Activated CD8-positive, alpha-beta T cell treated with anti-CD3 and anti-CD28 coated beads for 36 hours (primary cell): ENCODE measurements at places on chromosomes 5 and 9. TPM values are rescaled to one million over a fixed set of nuclear protein-coding genes. Genes with fewer than 3 reads are reported as not detected.

Gene SHOC1
- total RNA-seq = not detected

Gene TXNDC8
- total RNA-seq = not detected

Gene SPATA31C1
- total RNA-seq = not detected

Gene GPR107
- total RNA-seq = 19.0 TPM

Gene PCDHGA6
- total RNA-seq = not detected

Gene BTNL8
- total RNA-seq = not detected

Gene ORM2
- not detected for total RNA-seq

Gene GCNT4
- total RNA-seq = 2.1 TPM

Gene LHX2
- total RNA-seq = not detected

Gene TICAM2
- total RNA-seq = 0.96 TPM

Gene FLT4
- 3.3 TPM for total RNA-seq

- no peak overlapping the region for H3K4me3 ChIP-seq
- H3K4me1 ChIP-seq = no peaks in the 10 kb centered on the region
- no peaks in the 10 kb centered on the region for H3K27me3 ChIP-seq
- H3K27ac ChIP-seq = no peak overlapping the region
These were observed 365.7 kb downstream of the SPATA31D1 start for GRCh38 chr9:82354279-82354659.

GRCh38 chr9:37531699-37532098 lies 44.5 kb downstream of the FBXO10 start:
- peaks cover 13% of the 10 kb centered on the region for H3K4me1 ChIP-seq
- peaks cover 6% of the 10 kb centered on the region for H3K36me3 ChIP-seq
- H3K27me3 ChIP-seq = no peaks in the 10 kb centered on the region
- DNase-seq = peak; percentile 19

- H3K27me3 ChIP-seq = no peaks in the 10 kb centered on the region
- peaks cover 44% of the 10 kb centered on the region for H3K4me1 ChIP-seq
- no peak overlapping the region for H3K27ac ChIP-seq
- H3K4me3 ChIP-seq = no peak overlapping the region
These were observed 1.6 kb upstream of the OXCT1 start for GRCh38 chr5:41871852-41872251.

- peaks cover 11% of the 10 kb centered on the region for H3K36me3 ChIP-seq
- peak overlapping the region; percentile 35 for H3K4me3 ChIP-seq
- H3K4me1 ChIP-seq = peaks cover 59% of the 10 kb centered on the region
- H3K27me3 ChIP-seq = no peaks in the 10 kb centered on the region
- peak; percentile 41 for DNase-seq
- H3K27ac ChIP-seq = peak overlapping the region; percentile 79
These were observed 572.6 kb upstream of the CLINT1 start for GRCh38 chr5:158431369-158432029.

- H3K27ac ChIP-seq = no peak overlapping the region
- H3K4me3 ChIP-seq = no peak overlapping the region
- no peaks in the 10 kb centered on the region for H3K36me3 ChIP-seq
These were observed 408.7 kb upstream of the PIK3R1 start for GRCh38 chr5:67806654-67807438.

DNA sequence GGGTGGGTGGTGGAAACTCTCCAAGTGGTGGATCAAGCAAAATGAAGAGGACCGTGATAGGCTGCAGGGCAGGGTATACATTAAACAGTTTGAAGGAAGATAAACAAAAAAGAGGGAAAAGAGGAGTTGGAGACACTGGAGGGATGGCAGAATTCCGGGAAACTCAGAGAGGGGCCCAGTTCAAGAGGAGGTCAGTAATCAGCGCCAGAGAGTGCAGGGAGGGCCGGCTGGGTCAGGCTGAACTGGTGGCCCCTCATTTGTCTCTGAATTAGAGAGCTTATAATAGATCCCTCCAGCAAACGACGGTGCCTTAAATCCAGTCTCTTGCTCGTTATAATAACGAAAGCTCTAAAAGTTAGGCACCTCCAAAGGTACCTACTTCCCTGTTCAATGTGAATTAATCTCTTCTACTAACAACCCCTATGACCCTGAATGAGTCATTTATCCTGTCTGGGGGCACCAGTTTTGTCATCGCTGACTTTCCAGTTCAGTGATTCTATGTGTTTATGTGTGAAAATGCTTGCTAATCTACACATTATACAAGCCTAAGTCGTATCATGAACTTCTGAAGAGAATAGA lies 2.4 kb upstream of the ZSWIM6 start:
- peaks cover 41% of the 10 kb centered on the region for H3K4me1 ChIP-seq
- H3K36me3 ChIP-seq = peaks cover 1% of the 10 kb centered on the region
- peak; percentile 63 for DNase-seq
- peaks cover 14% of the 10 kb centered on the region for H3K27me3 ChIP-seq
- H3K27ac ChIP-seq = no peak overlapping the region
- peak overlapping the region; percentile 58 for H3K4me3 ChIP-seq

DNA sequence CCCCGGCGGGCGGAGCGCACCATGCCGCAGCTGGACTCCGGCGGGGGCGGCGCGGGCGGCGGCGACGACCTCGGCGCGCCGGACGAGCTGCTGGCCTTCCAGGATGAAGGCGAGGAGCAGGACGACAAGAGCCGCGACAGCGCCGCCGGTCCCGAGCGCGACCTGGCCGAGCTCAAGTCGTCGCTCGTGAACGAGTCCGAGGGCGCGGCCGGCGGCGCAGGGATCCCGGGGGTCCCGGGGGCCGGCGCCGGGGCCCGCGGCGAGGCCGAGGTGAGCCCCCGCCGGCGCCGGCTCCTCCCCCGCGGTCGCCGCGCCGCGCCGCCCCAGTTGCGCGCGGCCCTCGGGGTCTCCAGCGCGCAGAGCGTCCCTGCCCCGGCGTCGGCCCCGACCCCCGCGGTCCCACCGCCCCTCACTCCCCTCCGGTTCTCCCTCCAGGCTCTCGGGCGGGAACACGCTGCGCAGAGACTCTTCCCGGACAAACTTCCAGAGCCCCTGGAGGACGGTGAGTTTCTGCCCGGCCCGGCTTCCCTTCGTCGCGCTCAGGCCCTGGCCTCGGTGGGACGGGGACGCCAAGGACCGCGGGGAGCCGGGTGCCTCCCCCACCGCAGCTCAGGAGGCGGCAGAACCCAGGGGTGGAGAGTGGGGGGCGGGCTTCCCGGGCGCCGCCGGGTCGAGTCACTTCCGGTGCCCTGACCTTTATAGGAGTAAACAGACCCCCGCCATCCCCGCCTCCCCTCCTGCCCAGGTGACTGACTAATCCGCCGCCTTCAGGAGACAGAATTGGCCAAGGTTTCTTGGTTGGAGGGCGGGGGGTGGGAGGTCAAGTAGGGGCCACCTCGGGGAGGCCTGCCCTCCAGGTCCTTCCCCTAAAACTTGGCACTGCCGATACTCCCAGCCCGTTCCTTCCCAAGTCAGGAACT lies 665 bp downstream of the TCF7 start:
- H3K27ac ChIP-seq = peak overlapping the region; percentile 72
- peak; percentile 95 for DNase-seq
- no peaks in the 10 kb centered on the region for H3K27me3 ChIP-seq
- H3K4me3 ChIP-seq = peak overlapping the region; percentile 66
- H3K4me1 ChIP-seq = peaks cover 75% of the 10 kb centered on the region

GRCh38 chr5:1950708-1951103 lies 68.0 kb upstream of the IRX4 start:
- peaks cover 22% of the 10 kb centered on the region for H3K27me3 ChIP-seq
- H3K4me1 ChIP-seq = no peaks in the 10 kb centered on the region
- DNase-seq = no peak
- H3K36me3 ChIP-seq = no peaks in the 10 kb centered on the region

GRCh38 chr9:137454597-137455358 lies 4.4 kb downstream of the NSMF start:
- peaks cover 48% of the 10 kb centered on the region for H3K36me3 ChIP-seq
- H3K4me1 ChIP-seq = peaks cover 43% of the 10 kb centered on the region
- H3K27me3 ChIP-seq = no peaks in the 10 kb centered on the region
- no peak for DNase-seq

- H3K27me3 ChIP-seq = no peaks in the 10 kb centered on the region
- H3K4me1 ChIP-seq = peaks cover 44% of the 10 kb centered on the region
- no peak overlapping the region for H3K4me3 ChIP-seq
- peaks cover 21% of the 10 kb centered on the region for H3K36me3 ChIP-seq
- peak overlapping the region; percentile 28 for H3K27ac ChIP-seq
- no peak for DNase-seq
These were observed 68.5 kb downstream of the RICTOR start for GRCh38 chr5:39005566-39006232.

GRCh38 chr5:94833851-94834250 lies 215.4 kb downstream of the SLF1 start:
- no peak overlapping the region for H3K27ac ChIP-seq
- H3K36me3 ChIP-seq = no peaks in the 10 kb centered on the region
- no peak overlapping the region for H3K4me3 ChIP-seq
- H3K27me3 ChIP-seq = no peaks in the 10 kb centered on the region
- H3K4me1 ChIP-seq = peaks cover 9% of the 10 kb centered on the region

DNA sequence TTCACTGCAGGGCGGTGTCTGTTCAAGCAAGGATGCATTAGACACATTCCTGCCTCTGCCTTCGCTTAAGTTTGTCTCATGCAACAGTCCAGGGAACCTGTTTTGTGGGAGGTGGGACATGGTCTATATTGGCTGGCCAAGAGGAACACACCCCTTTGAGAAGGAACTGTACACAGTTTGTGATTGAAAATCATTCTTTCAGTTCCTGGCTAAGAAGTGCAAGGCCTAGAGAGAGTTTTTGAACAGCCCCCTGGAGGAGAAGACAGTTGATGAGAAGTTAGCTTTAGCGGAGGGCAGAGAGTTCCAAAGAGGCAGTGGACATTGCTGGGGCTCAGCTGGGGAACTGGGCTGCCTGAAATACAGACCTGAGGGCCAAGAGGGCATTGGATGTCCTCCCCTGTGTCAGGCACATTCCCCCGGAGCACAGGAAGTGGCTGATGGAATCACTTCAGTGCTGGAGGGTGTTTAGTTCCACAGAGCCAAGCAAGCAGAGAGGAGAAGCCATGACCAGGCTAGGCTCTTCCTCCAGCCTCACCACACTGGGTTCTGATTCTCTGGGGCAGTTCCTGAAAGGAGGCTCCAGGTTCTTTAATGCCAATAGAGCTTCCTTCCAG lies 66.6 kb downstream of the RGS3 start:
- no peak overlapping the region for H3K27ac ChIP-seq
- H3K27me3 ChIP-seq = no peaks in the 10 kb centered on the region
- peaks cover 36% of the 10 kb centered on the region for H3K4me1 ChIP-seq
- DNase-seq = no peak

- no peak overlapping the region for H3K4me3 ChIP-seq
- no peak for DNase-seq
- H3K27ac ChIP-seq = no peak overlapping the region
- peaks cover 3% of the 10 kb centered on the region for H3K27me3 ChIP-seq
- H3K4me1 ChIP-seq = no peaks in the 10 kb centered on the region
These were observed 27.7 kb downstream of the COL27A1 start for GRCh38 chr9:114183006-114183405.

DNA sequence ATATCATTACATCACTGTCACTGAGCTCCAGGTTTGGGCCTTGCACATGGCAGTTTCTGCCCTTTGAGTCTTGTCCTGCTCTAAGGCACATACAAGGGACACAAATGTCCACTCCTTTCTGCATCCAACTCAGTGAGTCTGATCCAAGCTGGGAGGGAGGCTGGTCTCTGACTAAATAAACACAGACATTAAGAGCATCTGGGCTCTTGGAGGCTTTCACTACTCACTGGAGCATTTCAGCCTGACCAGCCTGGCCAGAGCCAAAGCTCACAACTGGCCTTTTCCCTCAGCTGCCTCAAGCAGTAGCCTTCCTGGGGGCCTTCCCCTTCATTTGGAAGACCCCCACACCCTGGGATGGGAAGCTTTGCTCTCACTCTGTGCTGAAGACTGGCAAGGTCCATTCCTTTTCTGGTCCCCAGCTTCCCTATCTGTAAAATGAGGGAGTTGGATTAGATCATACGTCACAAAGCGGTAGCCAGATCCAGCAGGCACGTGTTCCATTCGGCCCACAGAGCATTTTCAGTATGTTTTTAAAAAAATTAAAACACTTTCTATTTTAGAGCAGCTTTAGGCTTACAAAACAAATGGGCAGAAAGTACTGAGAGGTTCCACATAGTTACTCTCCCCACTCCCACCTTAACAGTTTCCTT lies 58.6 kb upstream of the XPA start:
- DNase-seq = no peak
- H3K4me3 ChIP-seq = no peak overlapping the region
- no peaks in the 10 kb centered on the region for H3K36me3 ChIP-seq
- no peaks in the 10 kb centered on the region for H3K4me1 ChIP-seq

DNA sequence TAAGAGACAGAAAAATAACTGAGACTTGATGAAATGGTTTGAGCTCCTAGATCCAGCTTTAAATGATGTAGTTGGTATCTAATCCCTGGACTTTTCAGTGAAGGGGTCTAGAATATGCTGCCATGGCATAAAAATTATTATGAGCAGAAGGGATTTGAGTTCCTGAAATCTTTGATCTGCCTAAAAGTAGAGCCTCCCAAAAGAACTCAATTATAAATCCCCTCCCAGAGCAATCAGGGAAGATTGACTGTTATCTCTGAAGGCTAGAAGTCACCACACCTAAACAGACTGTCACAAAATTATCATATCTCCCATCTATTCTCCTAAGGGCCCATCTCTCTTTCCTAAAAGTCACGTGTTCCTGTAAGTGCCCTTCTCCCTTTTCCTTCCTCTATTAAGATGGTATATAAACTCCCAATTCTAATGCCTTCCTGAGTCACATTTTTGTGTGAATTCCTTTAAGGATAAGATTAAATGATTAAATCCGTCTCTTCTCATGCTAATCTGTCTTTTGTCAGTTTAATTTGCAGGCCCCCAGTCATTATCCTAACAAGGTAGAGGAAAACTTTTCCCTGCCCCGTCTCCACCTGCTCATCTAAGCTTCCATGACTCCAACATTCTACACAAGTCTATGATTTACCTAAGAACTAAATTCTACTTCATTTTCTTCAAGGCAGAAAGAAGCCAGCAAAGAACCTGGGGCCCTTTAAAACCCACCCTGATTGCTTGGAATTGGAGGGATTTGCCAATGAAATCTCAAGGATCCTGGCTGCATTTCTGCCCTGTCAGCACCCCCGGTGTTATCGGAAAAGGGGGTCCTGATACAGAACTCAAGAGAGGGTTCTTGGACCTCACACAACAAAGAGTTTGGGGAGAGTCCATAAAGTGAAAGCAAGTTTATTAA lies 47.1 kb upstream of the PWWP2A start:
- peaks cover 21% of the 10 kb centered on the region for H3K27me3 ChIP-seq
- H3K27ac ChIP-seq = no peak overlapping the region
- H3K4me3 ChIP-seq = no peak overlapping the region
- H3K4me1 ChIP-seq = no peaks in the 10 kb centered on the region
- no peaks in the 10 kb centered on the region for H3K36me3 ChIP-seq

- peaks cover 66% of the 10 kb centered on the region for H3K4me1 ChIP-seq
- H3K27me3 ChIP-seq = no peaks in the 10 kb centered on the region
- peak overlapping the region; percentile 88 for H3K27ac ChIP-seq
- peak overlapping the region; percentile 95 for H3K4me3 ChIP-seq
- DNase-seq = no peak
- peaks cover 58% of the 10 kb centered on the region for H3K36me3 ChIP-seq
These were observed 431 bp downstream of the FASTKD3 start for GRCh38 chr5:7868427-7868772.

GRCh38 chr5:98880598-98880997 lies 48.2 kb downstream of the CHD1 start:
- no peak for DNase-seq
- peaks cover 47% of the 10 kb centered on the region for H3K36me3 ChIP-seq
- H3K27me3 ChIP-seq = no peaks in the 10 kb centered on the region
- peaks cover 11% of the 10 kb centered on the region for H3K4me1 ChIP-seq
- H3K27ac ChIP-seq = no peak overlapping the region
